T-helper 9 cell (primary cell): ENCODE measurements at places on chromosomes 6 and 20.

GRCh38 chr20:36062799-36063198 lies 91.7 kb upstream of the EPB41L1 start:
- no peak for DNase-seq

DNA sequence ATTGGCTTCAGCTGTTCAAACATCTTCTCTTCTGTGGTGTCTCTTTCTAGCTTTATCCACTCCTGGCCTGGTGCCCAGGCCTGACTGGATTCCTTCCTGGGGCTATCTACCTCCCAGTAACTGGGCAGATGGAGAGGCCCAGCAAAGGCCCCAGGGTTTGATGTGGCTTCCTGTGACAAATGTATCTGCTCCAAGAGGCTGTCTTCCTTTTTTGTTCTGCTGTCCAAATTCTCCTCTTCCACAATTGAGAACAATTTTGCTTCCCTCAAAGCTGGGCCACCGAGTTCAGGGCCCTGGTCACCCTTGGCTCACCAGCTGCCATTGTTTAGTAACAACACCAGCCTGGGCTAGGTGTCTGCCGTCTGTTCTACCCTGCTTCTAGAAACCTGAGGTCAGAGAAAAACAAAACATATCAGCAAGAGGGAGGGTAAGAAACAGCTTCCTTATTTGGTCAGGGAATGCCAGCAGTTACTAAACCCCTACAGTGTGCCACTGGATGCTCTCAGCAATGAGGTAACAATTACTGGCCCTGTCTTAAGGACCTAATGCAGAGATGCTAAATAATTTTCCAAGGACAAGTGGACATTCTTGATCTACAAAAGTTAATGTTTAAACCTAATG lies 3.9 kb downstream of the ZFP57 start:
- DNase-seq = no peak

DNA sequence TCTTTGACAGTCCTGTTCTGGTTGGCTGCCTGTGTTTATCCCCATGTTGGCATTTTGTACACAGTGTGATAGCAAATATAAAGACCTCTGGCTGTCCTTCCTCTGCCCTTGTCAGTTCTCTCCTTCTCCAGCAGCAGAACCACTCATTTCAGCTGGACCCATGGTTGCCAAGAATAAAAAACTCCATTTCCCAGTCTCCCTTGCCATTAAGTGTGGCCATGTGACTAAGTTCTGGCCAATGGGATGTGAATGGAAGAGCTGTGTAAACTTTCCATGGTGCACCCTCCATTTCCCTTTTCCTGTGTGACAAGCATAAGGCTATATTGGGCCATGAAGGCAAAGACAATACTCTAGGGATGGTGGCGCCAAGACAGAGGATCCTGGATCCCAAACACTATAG lies 78.4 kb upstream of the TBC1D7 start:
- DNase-seq = no peak

DNA sequence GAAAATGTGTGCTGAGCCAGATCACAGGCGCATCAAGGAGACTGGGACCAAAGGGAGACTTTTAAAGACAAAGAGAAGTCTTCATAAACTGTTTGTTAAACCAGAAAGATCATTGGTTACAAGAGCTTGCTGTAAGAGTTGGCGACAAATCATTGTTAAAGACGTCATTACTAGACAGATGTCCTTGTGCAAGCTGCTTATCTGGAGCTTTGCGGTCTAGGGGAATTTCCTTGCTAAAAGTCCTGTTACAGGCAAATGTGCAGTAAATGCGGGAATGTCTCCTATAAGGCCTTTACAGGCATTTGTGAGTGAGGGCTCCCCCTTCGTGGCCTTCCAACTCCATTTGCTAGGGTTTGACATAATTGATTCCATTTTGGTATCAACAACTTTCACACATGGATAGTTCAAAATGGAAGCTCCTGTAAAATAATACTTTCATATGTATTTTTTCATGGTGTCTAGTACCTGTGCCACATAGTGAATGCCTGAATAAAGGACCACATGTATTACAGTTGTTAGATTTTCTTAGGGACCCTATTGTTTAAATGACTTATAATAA lies 362.4 kb downstream of the UTRN start:
- DNase-seq = no peak

GRCh38 chr6:139361211-139361610 lies 13.2 kb downstream of the CITED2 start:
- no peak for DNase-seq

DNA sequence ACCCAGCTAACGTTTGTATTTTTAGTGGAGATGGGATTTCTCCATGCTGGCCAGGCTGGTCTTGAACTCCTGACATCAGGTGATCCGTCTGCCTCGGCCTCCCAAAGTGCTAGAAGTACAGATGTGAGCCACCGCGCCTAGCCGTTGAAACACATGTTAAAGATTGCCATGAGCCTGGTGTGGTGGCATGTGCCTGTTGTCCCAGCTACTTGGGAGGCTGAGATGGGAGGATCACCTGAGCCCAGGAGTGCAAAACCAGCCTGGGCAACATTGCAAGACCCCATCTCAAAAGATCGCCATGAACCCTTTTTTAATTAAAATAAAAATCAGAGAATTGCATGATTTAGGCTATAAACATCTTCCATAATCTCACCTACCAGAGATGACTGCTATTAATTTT lies 2.7 kb downstream of the EFCAB8 start:
- no peak for DNase-seq

DNA sequence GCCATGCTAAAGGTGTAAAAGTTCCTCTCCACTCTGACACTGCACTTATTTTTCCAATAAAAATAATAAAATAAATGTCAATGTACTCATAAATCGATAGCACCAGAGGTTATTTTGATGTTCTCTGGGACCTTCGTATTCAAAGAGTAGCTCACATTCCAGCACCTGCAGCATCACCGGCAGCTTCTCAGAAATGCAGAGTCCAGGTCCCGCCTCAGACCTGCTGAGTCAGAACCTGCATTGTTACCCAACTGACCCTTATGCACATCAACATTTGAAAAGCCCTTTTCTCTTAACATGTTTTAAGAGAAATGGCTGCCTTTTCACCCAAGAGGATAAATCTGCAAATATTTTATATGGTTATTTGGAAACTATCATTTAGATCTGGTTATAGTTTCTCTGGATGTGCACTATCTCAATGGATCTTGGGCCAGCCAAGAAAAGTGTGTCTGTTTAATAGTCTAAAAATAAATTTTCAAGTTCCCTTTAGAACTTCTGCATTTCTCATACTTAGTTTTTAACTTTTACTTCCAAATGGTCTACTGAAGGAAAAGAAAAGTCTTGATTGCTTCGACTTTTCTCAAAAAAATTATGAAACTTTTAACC lies 216.2 kb upstream of the PRDM1 start:
- no peak for DNase-seq

- no peak for DNase-seq
These were observed 39.2 kb downstream of the FRMD1 start for GRCh38 chr6:168039849-168040248.

GRCh38 chr20:44752099-44752931 lies 6.7 kb downstream of the KCNK15 start:
- DNase-seq = no peak

- DNase-seq = no peak
These were observed 84.5 kb upstream of the EYA4 start for GRCh38 chr6:133156689-133157088.

DNA sequence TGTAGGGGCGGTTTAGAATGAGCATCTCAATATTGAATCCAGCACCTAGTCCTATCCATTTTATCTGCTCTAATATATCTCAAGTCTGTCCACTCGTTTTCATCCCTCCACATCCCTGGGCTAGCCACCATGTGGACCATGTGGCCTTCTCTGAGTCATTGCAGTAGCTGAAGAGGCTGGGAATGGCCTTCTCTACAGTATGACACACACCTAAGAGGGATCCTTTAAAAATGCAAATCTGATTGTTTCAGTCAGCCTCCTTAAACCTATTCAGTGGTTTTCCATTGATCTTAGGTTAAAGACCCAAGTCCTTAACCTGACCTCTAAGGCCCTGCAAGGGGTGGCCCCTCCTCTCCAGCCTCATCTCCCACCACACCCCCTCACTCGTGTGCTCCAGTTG lies 9.4 kb downstream of the RING1 start:
- no peak for DNase-seq

- no peak for DNase-seq
These were observed 755.8 kb downstream of the PRIM2 start for GRCh38 chr6:58073263-58073662.

DNA sequence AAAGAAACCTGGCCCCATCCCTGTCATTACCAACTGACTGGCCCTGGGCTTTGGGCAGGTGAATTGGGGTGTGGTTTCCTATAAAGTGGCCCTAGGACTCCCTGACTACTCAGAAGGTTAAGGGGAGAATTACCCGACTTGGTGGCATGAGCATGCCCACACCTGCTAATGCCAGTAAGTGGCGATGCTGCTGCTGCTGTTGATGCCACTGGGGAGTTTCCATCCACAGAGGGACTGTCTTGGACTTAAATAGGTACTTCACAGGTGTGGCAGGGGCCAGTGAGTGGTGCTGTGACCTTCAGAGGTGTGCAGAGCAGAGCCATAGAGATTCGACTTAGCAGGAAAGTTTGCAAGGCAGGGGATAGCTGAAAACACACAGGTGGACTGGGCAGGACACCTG lies 32.6 kb upstream of the MDFI start:
- no peak for DNase-seq

GRCh38 chr6:31666337-31666965 lies 571 bp downstream of the CSNK2B start:
- DNase-seq = no peak

- DNase-seq = no peak
These were observed 1061.8 kb upstream of the CITED2 start for GRCh38 chr6:140436023-140436811.

DNA sequence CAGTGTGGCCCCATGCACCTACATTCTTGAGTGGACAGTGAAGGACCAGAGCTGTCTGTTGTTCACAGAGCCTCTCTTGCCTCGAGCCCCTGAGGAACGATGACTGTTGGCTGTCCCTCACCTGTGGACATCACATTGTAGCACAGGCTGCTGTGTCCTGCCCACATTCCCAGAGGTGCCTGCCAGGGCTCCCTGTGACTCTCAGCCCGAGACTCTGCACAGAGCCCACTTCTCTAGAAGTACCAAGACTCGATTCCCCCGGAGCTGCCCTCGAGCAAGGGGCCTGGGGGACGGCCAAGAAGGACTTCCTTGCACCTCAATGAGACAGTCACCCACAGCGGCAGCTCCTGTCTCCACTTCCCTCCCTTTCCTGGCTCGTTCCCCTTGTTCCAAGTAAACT lies 28.6 kb upstream of the DLGAP4 start:
- DNase-seq = no peak

DNA sequence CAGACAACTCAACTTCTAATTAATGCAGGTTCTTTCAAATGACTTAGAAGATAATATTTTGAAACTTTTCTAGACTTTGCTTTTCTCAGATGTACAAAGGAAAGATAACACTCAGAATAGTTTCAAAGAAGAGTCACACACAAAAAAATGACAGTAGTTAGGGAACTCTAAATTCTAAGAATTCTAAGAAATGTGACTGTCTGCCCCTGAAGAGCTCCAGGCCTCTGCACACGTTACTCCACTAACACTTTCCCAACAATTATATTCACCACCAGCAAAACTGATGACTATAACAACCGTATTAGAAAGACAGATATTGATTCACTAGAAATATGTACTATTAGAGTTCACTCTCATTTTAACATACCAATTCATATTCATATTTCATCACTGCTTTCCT lies 133.3 kb upstream of the SMLR1 start:
- DNase-seq = no peak

DNA sequence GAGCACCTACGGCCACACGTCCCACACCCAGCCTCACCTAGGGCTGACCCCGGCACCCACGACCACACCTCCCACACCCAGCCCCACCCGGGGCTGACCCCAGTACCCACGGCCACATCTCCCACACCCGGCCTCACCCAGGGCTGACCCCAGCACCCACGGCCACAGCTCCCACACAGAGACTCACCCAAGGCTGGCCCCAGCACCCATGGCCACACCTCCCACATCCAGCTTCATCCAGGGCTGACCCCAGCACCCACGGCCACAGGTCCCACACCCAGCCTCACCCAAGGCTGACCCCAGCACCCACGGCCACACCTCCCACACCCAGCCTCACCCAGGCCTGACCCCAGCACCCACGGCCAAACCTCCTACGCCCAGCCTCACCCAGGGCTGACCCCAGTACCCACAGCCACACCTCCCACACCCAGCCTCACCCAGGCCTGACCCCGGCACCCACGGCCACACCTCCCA lies 36.7 kb downstream of the NINL start:
- no peak for DNase-seq

- no peak for DNase-seq
These were observed 9.0 kb upstream of the NCOA6 start for GRCh38 chr20:34834459-34834893.

DNA sequence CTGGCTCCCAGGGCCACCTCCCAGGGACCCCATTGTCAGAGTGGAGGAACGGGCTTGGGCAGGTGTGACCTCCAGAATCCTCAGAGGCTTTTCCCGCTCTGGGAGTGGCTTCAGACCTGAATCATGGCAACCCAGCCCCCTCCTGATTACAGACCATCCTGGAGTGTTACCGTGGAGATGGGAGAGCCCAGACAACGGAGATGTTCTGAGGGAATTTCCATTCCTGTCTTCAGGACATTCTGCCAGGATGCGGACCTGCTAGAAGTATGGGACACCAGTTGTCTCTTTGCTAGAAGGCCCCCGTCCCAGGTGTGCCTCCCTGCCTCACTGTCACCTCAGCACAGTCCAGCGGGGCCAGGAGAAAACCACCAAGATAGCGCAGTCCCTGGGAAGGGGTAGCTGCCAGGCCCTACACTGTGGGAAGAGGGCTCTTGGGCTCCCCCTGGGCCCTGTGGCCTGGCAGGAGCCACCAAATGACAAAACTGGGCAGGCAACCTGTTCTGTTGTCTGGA lies 109.9 kb downstream of the PSMB1 start:
- no peak for DNase-seq

DNA sequence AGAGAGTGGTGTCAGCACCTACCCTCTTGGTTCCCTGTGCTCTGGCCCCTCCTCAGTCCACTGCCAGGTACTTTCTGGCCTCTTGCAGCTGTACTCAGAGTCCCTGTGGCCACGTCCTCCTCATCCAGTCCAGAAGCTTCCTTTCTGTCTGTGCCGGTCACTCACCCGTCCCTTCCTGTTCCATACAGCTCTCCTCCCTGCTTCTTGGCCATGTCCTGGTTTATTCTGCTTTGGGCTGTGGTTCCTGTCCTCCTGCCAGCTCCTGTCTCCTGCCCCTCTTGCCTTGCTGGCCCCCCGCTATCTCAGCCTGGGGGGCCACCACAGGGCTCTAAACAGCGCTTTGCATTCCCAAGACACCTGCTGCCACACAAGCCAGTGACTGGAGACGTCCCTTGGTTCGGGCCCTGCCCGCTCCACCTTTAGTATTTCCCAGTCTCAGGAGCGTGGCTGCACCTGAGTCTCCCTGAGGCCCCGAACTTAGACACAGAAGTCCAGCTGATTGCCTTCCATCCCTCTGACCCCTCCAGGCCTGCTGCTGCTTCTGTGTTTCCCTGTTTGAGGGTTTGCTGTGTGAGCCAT lies 15.5 kb upstream of the RBM38 start:
- no peak for DNase-seq

DNA sequence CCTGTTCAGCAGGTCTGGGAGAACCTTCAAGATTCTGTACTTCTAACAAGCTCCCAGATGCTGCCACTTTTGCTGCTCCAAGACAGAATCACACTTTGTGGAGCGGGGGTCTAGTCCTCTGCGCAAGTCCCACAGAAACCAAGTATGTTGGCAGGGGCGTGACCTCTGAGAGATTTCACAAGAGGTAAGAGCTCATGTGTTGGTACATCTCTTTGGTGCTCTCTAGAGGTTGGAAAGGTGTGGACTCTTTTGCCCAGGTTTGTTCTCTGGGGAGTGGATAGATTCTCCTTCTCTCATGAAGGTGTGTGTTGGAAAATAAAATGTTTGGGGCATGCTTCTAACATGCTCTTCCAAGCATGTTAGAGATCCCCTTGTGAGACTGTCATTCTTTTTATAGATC lies 340.9 kb upstream of the IRAK1BP1 start:
- DNase-seq = no peak
